ENCODE measurements at places on chromosomes 12 and 14.

DNA sequence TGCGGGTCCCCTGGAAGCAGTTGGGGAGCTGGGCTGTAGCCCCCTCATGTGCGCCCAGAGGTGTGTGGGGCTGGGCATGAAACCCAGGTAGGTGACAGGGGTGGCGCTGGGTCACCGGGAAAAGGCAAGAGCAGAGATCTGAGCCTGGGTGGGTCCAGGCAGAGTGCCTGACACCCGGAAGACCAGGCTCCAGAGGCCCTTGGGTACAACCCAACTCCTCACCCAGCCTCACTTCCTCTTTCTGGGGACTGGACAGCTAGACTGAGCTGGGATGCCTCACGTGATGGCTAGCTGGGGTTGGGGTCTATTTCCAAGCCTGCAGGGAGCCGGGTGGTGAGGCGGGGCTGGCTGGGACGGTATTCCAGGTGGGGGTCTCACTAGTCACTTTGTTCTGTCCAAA lies 16.3 kb upstream of the CYP46A1 start:
- DNase-seq, result no peak

DNA sequence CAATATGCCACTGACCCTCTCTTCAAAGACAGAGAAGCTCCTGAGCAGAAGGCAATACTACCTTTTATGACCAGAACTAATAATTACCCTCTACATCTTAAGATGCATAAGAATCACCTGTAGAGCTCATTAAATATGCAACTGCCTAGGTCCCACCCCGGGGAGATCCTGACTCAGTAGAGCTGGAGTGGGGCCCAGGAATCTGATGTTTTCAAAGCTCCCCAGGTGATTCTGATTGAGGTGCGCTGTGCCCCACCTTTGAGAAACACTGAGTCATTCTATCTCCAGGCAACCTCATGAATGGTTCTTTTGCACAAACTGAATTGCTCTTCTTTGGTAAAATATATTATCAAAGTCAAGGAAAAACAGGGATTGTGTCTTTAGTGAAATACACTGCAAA lies 149.3 kb upstream of the BMP4 start:
- DNase-seq, result no peak

GRCh38 chr12:31228811-31229792 lies 96.8 kb downstream of the SINHCAF start:
- DNase-seq, result no peak

GRCh38 chr14:79971330-79971729 lies 240.0 kb downstream of the DIO2 start:
- no peak for DNase-seq

DNA sequence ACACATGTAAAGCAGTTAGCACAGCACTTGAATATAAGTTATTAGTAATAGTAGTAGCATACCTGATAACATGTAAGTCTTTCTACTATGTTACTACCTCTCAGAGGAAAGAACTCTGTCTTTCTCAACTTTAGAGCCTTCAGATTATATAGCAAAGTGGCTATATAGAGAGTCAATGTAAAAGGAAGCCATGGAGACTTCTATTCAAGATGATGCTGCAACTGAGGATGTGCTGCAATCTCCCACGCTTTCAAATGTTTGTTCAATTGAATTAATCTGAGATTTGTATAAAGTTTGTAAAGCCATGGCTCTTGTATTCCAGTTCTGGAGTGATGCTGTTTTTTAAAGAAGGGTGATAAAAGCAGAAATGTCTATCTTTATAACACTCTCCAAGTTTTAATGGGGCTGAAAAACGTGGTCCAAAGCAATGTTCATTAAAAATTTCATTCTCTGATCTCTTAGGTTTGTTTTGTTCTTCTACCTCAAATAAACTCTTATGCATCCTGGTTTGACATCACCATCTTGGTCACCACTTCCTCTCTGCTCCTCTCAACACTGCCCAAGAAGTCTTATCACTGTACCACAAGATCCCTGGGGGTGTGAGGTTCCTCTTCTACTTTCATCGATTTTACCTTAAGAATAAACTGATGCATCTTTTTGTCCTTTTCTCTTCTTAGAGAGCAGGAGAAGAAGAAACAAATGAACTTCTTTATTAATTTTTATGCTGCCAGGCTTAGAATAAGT lies 40.6 kb downstream of the C12orf42 start:
- DNase-seq, result no peak

- no peak for DNase-seq
These were observed 3.6 kb downstream of the NAB2 start for GRCh38 chr12:57092529-57092862.

DNA sequence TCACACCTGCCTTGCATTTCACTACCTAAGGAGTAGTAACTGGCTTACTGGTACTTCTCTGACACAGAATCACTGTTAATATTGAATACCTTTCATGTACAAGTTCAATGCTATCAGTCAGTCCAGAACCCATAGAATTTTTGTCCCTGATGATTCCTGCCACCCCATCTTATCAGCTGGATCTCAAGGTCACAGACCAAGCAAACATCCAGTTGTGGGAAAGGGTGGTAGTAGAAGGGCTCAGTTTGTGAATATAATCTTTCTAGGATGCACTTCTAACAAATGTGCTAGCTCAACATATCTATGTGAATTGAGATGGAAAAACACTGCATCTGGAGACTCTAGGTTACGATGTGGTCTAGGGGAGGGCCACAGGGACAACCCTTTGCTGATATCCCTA lies 14.1 kb downstream of the PPP1CC start:
- DNase-seq, result no peak

DNA sequence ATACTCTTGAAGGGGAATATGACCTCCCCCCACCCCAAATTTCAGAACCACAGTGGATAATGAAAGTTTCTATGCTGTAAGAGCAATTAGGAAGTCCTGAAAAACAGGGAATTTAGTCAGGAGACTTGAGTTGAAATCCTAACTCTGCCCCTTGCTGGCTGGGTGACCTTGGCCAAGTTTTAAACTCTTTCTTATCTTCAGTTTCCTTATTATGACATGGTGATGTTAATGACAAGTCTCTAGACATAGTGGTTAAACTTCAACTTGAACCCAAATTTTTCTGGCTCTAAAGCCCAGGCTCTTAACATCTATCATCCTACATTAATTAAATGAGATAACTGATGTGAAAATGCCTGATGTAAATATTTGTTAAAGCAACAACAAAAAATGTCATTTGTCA lies 325.9 kb downstream of the APAF1 start:
- no peak for DNase-seq

DNA sequence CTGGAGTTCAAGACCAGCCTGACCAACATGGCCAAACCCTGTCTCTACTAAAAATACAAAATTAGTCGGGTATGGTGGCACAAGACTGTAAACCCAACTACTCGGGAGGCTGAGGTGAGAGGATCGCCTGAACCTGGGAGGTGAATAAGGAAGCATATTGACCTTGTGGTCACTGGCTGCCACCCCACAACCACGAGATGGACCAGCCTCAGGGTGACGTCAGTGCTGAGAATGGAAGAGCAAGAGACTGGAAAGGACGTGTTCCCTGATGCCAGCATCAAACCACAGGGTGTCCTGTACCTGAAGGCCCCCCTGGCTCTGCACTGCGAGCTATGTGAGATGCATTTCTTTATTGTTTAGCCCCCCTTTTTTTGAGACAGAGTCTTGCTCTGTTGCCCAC lies 45.9 kb upstream of the BDKRB2 start:
- no peak for DNase-seq

DNA sequence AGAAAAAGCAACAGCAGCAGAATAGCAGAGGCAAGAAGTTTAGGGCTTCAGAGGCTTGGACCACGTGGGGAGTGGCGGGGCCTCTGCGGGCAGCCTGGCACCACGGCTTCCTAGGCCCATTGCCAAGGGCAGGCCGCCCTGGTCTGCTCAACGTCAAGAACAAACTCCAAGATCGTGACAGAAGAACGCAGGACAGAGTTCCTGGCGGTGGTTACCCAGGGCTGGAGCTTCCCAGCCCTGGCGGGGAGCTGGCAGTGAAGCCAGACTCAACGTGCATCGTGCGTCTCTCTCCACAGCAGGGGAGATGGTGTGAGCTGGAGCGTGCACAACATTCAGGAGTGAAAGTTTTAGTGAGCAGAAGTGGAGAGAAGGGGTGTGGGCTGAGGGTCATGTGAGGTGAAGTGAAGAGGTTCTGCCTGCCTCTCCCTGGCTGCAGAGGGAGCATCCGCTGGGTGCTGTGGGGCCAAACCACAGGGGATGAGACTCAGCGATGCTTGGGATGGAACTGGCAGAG lies 13.9 kb upstream of the CACNA2D4 start:
- no peak for DNase-seq

All from DMS153 (cell line).